GM03348 (cell line): ENCODE measurements at places on chromosomes 4 and X.
A peak's percentile ranks its signal among the peaks of the same experiment; 100 is the strongest.

GRCh38 chr4:101346351-101347266, 717 bp downstream of the PPP3CA start:
- DNase-seq, result peak; percentile 58

DNA sequence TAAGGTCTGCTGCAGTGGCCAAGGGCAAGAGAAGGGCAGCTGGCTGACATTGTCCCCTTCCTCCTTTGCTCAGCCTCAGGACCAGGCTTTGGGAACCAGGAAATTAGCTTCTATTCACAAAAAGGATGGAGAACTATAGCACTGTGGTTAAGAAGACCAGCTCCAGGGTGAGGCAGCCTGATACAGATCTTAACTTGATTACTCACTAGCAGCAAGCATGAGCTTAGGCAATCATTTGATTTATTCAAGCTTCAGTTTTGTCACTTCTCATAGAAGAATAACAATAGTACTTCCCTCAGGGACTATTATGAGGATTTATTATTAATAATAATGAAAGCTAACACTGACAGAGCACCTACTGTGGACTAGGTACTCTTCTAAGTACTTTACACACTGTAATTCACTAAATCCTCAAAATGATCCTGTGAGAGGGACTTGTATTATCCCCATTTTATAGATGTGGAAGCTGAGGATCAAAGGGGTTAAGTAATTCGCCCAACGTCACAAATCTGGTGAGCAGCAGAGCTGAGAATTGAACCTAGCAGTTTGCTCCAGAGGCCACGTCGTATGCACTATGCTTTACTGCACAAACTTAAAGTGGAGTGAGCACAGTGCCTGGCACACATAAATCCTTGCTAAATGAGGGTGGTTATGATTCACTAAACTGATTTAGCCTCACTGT, 130.4 kb upstream of the PAK3 start:
- peak; percentile 2 for DNase-seq

GRCh38 chr4:70463335-70463734, 8.7 kb upstream of the MUC7 start:
- DNase-seq, result no peak

DNA sequence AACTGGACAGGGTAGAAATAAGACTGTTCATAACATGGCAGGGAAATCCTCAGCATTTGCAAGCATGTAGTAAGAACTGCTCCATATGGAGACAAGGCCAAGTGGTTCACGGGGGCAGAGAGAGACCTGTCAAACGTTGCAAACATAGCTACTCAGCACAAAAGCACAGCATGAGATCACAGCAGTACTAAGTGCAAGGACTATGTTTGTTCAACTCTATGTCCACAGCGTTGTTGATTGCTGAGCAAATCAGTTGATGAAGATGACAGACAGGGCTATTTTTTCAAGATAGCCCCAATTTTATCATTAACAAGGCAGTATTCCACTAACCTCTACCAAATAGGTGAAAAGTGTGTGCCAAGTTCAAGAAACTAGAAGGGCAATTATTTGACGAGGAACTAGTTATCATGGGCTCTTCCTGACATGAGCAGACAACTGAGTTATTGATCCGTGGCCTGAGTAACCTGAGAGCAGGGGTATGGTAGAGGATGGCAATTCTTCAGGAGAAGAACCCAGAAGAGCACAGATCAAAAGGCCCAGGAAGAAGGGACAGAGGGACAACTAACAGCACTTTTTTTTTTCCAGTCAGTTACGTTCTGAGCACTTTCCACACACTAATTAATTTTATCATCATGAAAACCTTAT, 57.4 kb downstream of the SPOCK3 start:
- DNase-seq, result no peak

DNA sequence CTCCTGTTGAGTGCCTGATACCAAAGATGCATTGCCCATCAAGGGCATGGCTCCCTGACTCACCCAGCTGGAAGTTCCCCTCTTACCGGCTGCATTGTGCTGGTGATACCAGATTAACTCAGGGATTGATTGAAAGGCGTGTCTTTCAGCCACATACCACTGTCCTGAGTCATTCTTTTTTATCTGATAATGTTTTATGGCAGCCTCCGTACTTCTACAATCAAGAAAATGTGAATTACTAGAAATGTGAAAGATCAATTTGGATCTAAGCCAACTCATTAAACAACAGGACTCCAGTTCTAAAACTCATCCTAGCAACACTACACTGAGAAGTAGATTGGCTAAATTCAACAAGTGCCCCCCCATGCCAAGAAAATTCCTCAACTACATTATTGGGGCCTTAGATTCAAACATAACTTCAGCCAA, 40.0 kb downstream of the TXK start:
- DNase-seq, result no peak

GRCh38 chr4:58453956-58454355, 1343.8 kb upstream of the IGFBP7 start:
- no peak for DNase-seq

DNA sequence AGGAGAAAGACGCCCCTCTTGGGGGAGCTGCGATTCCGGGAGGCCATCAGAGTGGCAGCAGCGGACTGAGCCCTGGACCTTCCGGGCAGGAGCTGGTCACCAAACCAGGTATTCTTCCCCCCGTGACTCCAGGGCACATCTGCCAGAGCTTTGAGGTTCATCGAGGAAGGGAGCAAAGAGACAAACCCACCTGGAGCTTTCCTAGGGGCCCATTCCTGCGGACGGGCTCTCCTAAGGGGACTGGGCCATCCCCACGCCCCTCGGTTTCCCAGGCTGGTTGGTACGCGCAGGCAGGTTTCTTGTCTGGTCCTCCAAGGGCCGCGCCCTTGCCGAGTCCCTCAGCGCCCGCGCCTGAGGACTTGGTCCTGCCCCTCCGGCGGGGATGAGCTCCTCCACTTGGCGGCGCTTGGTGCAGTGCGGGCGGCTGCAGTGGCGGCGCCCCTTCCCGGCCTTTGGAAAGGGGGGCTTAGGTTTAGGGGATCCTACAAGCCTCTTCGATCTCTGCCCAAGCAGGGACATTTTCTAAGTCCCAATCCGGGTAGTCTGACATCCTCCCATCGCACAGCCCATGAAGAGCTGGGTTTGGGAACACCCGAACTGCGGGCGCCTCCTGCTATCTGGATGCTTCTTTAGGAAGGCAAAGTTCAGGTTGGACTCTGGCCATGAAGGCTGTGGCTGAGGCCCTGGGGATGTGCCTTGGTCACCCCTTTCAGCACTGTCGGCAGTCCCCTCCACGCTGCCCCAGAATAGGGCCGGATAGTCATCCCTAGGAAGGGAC, 538 bp downstream of the STBD1 start:
- DNase-seq, result peak; percentile 85

- no peak for DNase-seq
Measured at GRCh38 chrX:8453611-8454010, 11.0 kb upstream of the VCX3B start.

DNA sequence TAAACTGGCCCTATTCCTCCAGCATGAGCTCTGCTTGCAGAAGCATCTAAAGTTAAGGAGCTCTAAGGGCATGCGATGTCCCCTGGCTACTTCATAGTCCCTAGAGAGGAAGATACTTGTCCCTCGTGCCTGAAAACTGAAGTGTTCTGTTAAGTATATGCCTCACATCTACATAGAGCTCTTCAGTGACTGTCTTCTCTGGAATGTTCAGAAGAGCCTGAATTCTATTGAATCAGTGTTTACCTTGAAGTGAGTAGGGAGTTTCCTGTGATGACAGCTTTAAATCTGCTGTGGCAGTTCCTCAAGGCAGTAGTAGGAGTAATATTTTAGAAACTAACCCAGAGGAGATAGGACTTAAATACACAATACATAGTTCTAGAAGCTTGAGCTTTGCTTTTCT, 111.2 kb downstream of the ZNF518B start:
- DNase-seq, result peak; percentile 42

DNA sequence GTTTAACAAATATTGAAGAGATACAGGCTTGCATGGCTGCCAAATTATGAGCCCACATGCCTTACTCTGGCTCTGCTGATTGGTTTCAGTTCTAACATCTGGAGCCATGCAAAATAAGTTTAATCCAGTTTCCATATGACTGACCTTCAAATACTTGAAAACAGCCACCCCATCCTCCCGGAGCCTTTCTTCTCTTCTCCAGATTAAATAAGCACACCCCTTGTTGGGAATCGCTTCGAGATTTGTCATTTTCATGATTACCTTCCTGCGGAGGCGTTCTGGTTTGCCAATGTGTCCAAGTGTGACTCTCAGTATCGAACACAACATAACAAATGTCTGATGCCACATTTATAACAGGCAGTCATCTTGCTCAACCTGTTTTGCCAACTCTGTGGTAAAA, 101.6 kb upstream of the JADE1 start:
- peak; percentile 70 for DNase-seq

GRCh38 chr4:177339477-177340374, 30.1 kb downstream of the NEIL3 start:
- DNase-seq, result peak; percentile 67

DNA sequence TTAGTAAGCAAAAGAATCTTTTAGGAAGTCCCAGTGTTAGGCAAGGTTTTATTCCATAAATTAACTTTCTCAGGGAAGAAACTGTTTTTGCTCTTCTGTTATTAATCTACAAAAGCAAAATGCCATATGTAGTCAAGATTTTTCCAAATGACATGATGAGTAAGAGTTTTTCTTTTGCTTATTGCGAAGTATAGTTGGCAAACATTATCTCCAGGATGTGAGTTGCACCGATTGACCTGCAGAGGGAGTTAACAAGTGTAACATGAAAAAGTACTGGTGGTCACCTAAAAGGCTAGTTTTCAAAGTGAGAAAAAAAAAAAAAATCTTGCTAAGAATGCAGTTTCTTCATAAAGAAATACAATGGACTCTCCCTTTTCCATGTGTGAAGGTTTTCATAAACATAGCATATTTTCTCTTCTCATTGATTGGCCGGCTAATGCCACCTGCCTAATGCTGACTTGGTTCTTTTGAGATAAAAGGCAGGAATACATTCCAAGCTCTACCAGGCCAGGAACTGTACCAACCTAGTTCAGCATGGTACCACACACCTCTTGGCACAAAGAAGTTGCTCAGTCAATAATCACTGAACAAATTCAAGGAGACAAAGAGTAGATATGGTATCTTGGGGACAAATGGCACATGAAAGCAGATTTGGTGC, 100.2 kb downstream of the LNX1 start:
- peak; percentile 79 for DNase-seq
